Heart left ventricle (tissue), 16 donors: ENCODE measurements at places on chromosomes 5 and 9.

DNA sequence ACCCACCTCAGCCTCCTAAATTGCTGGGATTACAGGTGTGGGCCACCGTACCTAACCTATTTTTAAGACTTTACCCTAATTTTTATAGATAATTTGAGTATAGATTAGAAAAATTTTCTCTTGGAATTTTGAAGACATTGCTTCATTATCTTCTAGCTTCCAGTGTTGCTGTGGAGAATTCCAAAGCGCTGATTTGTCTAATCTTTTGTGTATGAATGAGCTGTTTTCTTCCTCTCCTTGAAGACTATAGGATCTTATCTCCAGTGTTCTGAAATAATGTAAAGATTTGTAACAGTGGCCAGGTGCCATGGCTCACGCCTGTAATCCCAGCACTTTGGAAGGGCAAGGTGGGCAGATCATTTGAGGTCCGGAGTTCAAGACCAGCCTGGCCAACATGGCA, 5.7 kb upstream of the SNX24 start:
- DNase-seq: no peak

DNA sequence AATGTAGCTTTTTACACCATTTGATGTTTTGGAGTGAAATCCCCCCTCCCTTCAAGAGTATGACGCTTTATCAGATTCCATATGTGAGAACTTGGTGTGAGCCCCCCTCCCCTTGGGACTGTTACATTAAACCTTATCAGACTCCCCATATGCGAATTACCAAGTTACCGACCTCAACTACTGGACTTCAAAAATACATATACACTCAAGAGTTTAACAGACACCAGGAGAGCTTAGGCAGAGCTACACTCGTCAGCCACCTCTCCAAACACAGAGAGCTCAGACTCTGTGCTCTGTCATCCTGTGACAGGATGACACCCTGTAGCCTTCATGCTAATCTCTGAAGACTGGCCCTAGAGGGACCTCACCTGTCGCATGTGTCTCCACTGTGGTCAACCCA, 50.2 kb downstream of the FAM114A2 start:
- no peak for DNase-seq

DNA sequence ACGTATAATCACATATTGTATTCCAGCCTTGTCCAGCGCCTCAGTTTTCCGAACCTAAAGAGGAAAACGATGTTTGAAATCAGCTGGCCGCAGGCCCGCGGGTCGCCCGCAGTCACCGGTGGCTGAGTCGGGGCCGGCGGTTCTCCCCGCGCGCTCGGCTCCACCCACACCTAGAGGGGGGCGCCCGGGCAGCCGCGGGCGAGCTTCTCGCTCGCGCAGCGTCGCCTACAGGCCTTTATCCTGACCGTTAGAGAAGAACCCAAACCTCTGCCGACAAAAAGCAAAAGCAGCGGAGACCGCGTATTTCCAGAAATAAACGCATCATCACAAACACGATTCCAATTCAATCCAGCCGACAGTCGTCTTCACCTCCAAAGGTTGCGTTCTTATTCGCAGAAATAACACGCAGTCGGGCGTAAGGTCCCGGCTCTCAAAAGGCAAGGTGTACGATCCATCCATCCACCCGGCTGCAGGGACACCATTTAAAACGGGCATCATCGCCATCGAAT, 725 bp upstream of the NIPBL start:
- peak; percentile 90 for DNase-seq

DNA sequence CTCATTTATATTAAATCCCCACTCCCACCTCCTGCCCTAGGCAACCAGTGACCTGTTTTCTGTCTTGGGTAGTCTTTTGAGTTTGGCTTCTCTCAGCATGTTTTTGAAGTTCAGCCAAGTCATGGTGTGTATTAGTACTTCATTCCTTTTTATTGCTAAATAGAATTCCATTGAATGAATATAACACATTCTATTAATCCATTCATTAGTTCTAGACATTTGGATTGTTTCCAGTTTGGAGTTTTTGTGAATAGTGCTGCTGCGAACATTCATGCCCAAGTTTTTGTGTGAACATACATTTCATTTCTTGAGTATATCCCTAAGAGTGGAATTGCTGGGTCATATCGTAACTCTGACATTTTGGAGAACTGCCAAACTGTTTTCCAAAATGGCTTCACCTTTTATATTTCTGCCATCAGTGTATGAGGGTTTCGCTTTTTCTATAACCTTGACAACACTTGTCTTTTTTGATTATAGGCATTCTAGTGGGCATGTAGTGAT, 2.7 kb downstream of the ZNF346 start:
- no peak for DNase-seq

DNA sequence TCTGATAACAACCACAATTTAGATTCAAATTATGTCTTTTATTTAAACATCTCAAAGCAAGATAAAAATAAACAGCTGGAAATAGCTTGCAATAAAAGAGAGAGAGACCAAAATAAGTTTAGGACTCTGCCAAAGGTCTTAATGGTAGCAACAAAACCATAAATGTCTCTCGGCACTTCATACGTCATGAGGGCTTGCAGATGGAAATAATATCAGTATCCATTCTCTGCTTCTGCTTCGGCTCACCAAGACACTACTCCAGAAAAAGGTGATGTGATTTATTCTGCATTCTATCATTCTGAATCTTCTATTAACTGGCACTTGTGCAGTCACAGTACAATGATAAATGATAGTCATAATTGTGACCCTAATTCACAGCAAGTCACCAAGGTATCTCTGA, 56.1 kb downstream of the EBF1 start:
- DNase-seq: no peak

GRCh38 chr9:126705767-126706697, 92.3 kb downstream of the LMX1B start:
- no peak for DNase-seq

GRCh38 chr9:68775003-68775730, 70.1 kb downstream of the PIP5K1B start:
- DNase-seq: no peak

- no peak for DNase-seq
These were observed 4.8 kb downstream of the CYFIP2 start for GRCh38 chr5:157270771-157271170.

DNA sequence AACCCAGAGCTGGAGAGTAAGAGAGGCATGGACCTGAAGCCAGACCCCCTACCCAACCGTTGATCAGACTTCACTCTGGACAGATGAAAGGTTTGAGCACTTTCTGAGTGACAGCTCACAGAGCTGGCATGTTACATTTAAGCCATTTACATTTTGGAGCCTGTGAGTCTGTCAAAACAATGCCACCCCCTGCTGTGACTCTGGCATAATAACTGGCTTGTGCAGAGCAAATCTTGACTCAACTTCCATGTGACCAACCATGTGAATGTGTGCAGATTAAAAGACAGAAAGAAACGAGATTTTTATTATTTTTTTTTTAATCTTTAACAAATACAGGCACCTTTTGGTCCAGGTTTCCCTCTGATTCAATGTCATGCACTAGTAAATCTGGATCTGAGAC, 48.5 kb downstream of the MFAP3 start:
- DNase-seq: no peak

DNA sequence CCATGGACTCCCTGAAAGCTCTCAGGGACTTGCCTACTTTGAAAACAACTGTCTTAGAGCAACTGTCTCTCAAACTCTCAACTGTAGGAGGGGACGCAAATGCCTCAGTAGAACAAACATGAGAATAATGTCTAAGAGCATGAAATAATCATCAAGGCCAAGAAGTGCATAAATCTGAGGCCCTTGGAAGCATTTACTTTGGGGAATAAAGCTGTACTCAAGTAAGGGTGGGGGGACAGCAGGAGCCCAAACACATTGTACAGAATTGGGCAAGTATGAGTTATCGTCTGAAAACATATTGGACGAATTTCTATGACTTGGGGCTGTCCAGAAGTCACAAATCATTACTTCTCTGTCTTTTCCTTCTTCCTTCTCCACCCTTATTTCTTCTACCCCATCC, 96.3 kb upstream of the HMHB1 start:
- no peak for DNase-seq

DNA sequence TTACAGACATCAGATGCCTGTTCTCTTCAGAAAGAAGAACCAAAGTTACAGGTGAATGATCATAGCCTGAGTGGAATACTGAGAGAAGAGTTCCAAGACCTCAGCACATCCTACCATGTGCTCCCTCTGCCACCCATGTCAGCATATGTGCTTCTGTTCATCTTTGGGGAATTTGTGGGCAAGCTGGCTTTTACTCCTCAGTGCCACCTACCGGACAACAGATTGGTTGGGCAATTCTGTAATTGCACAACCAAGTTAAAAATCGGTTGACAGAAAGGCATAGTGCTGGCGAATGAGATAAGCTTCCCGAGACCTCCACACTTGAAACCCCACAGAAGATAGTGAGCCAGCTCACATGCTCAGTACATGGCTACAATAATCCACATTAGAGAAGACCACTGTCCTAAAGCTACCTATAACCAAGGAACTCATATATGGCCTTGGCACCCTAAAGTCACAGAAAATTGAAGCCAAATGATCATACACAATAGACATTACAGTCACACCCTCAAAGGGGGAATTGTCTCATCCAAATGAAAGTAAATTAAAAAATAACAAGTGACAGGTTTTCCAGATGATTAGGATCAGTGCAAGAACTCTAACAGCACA, 1238.0 kb upstream of the NUDT12 start:
- no peak for DNase-seq

DNA sequence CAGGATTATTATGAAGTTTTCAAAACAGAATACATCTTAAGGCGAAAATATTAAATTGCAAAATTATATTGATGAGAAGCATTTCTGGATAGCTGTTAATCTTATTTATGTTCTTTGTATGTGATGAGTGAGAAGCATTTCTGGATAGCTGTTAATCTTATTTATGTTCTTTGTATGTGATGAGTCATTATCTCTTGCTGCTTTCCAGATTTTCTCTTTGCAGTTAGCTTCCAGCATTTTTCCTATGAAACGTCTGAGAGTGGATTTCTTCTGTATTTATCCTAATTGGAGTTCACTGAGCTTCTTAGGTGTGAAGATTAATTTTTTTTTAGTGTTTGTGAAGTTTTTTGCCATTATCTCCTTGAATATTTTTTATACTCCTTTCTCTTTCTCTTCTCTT, 8.2 kb downstream of the TMEM232 start:
- no peak for DNase-seq

- no peak for DNase-seq
These were observed 117.9 kb downstream of the HCN1 start for GRCh38 chr5:45578270-45578669.

GRCh38 chr9:96554326-96554725, 65.3 kb downstream of the CDC14B start:
- DNase-seq: no peak

DNA sequence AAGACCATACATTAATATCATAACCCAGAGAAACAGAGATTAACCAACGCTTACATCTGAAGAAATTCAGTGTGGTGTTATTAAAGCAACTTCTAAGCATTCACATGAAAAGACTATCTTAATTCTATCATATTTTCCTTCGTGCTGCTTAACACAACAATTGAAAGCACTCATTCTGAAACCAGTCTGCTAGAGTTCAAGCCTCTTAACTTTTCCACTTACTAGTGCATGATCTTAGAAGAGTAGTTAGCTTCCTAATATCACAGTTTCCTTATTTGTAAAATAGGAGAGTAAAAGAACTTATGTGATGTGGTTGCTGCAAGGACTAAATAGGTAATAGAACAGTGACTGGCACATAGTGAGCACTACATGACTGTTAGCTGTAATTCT, 379.3 kb downstream of the TRIM36 start:
- no peak for DNase-seq

DNA sequence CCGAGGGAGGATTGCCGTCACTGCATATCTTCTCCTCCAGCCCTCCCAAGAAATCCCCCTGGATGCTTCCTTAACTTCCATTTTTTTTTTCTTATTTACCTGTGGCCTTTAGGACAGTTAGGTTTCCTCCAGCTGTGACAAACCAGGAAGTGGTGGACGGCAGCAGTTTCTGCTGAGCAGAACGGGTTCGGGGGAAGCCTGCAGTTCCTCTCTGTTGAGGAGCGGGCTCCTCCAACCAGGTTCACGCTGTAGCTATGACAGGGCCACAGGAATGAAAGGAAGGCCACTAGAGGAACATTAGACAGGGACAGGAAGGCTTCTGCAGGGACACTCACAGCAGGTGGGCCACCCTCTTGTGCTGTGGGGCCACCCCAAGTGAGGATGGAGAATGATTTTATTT, 76.7 kb upstream of the SYK start:
- no peak for DNase-seq

- no peak for DNase-seq
These were observed 2243.8 kb upstream of the C9orf72 start for GRCh38 chr9:29816954-29817703.

DNA sequence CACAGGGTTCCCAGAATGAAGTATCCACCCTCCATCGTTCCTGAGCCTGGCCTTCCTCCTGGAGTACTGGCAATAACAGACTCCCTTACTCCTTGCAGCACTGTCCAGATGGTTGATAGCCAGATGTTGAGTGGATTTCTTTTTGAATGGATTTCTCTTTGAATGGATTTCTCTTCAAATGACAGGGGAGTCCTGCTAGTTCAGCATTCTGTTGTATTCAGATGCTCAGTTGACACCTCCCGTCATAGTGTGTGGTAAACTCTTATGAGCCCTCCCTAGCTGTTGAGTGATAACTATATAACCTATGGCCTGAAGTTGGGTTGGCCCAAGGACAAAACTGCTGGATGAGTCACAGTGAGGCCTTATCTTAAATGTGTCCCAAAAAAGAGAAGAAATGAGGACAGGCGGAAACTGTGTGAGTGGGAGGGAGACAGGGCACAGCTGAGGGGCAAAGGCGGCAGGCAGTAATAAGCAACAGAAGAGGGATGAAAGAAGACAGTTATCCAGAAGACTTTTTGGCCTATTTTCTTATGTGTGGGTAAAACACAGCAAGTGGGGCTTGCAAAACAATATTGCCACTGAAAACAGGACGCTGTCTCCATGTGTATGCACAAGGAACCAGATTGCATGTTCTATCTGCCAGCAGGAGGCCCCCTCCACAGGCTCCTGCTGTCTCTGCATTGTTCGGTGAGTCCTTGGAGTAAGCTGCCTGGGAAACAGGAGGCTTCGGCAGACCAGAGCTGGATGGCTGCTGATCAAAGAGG, 209.5 kb upstream of the S1PR3 start:
- DNase-seq: peak; percentile 55

DNA sequence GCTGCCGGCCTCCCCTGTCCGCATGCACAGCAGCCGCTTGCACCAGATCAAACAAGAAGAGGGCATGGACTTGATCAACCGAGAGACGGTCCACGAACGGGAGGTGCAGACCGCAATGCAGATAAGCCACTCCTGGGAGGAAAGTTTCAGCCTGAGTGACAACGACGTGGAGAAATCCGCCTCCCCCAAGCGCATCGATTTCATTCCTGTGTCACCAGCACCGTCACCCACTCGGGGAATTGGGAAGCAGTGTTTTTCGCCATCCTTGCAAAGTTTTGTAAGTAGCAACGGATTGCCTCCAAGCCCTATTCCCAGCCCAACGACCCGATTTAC, 75.3 kb downstream of the PIP5K1B start:
- DNase-seq: no peak
